Activated CD8-positive, alpha-beta memory T cell treated with anti-CD3 and anti-CD28 coated beads for 4 hours (primary cell): ENCODE measurements at places on chromosomes 1 and 21.

DNA sequence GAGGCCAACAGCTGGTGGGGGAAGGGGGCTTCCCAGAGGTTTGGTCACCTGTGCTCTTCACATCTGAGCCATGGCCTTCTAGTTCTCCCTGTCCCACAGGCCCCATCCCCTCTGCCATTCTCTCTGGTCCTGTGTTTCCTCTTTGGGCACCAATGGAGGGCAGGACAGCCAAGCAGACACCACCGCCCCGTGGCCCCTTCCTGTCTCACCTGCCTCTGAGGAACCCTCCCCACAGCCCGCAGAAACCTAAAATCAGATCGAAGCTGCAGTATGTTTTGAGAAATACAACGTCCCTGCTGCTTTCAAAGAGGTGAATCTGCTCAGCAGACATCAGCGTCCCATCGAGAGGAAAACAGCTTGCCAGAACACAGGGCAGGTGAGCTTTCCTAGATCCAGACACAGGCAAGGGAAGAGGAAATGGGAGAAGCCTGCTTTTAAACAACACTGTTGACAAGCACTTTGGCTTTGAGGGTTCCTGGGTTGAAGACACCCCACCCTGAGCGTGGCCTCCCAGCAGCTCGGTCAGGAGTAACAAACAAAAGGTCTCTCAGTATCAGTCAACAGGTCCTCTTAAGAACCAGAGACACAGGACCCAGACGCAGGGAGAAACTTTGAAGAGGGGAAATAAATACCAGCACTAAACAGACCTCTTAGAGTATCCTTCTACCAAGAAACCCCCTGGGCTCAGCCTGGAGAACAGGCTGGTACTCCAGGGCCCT lies 2.3 kb downstream of the PANK4 start:
- no peak for DNase-seq

GRCh38 chr1:172887162-172887561 lies 163.6 kb downstream of the TNFSF18 start:
- no peak for DNase-seq

- DNase-seq = no peak
These were observed 25.3 kb downstream of the BRINP3 start for GRCh38 chr1:190452272-190452848.

DNA sequence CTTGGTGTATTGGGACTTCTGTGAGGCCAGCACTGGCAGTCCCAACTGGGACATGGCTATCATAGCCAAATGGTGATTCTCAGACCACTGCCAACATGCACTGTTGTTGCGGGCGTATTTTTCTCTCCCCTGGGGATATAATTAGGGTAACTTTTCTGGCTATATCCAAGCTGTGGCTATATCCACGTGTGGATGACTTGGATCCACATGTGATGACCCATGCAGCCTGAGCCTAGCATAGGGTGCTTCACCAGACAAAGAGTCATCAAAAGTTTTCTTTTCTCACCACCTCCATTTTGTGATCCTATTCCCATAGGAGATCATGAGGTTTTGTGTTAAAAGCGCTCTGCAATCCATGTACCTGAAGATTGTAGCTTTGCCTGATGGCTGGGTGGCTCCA lies 51.2 kb upstream of the CSF3R start:
- DNase-seq = no peak

- DNase-seq = no peak
These were observed 1.0 kb downstream of the DNAJB4 start for GRCh38 chr1:78005755-78006154.

DNA sequence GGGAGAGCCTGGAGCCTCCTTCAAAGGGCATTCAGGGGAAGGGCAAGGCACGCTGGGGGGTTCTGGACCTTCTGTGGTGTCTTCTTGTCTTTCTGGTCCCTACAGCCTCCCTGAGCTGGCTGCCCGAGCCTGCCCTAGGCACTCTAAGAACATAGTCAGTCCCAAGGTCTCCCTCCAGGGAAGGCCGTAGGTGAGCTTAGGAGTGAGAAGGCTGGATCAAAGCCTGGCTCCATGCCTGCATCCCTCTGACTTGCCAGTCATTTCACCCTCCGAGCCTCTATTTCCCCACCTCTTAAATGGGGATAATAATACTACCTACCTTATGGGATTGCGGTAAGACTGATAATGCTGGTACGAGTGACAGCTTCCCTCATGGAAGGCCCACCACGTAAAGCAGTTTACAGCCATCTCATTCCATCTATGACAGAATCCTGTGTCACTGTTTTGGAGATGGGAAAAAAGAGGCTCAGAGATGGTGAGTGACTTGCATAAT lies 20.8 kb downstream of the PTPRF start:
- no peak for DNase-seq

- peak; percentile 13 for DNase-seq
These were observed 256.6 kb downstream of the ST6GALNAC3 start for GRCh38 chr1:76330991-76331603.

DNA sequence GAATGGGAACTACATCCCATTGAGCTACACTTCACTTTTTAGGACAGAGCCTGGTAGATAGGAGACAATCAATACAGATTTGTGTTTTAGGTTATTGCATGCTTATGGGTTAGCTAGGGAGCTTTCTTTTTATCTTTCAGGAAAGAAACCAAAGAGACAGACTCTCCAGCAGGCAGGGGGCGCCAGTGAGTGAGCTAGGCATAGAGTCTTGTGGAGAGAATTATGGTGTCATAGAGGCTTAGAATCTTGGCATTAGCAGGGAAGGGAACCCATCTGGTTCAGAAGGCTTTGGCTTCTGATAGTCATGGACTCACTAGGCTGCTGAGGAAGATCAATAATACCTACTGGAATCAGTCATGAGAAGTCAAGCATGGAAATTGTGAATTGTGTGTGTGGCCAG lies at the start of gene SMCP:
TSS of gene SMCP (plus strand) at position 281 of the 400 bp plus-strand sequence. CDS start 6,101 bp downstream, outside the sequence.
- DNase-seq = no peak

GRCh38 chr1:95431235-95431634 lies 197.2 kb downstream of the RWDD3 start:
- DNase-seq = no peak
